ENCODE measurements at places on chromosomes 6 and 20.

DNA sequence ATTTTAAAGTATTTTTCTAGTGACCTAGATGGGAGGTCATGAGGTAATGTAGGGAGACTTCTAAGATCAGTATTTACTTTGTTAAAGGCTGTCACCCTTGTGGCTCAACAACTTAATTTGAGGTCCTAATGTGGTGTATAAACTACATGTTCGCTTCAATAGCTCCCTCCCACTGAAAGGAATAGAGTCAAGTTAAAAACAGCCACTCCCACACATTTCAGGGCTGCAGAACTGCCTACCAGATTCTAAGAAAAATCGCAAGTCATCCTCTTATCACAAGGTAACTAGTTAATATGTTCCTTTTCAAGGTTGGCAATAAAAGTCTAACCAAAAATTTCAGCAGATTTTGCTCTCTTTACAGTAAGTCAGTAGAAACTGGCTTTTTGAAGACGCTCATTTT, 15.1 kb downstream of the GSTA1 start:
- DNase-seq = no peak

GRCh38 chr6:25769983-25770382, 15.4 kb downstream of the SLC17A4 start:
- no peak for DNase-seq

- no peak for DNase-seq
These were observed 79.4 kb downstream of the SNX5 start for GRCh38 chr20:17889226-17889625.

DNA sequence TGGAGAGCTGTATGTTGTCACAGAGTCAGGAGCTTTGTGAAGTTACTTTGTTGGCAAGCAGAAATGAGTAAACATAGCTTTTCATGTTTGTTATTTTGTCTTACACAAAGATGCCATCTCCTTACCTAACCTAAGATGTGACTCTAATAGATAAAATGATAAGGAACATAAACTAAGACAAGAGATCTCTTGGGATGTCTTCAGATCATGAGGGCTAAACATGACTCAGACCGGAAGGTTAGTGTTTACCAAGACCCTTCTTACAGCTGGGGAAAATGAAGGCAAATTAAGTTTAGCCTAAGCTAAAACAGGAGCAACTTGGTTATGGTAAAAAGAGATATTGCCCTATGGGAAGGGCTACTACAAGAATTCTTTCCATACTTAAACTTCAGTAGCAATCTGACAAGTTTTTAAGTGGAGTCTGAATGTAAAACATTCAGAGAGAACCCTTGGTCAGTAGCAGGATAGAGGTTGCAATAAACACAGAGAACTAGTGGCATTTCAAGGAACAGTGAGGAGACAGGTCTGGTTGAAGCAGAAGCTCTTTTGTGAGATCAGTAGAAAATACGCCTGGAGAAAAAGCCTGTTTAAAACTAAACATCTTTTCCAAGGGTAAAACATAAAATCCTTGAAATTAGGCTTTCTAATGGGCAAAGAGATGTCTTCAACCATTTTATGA, 29.9 kb downstream of the SGK1 start:
- no peak for DNase-seq

- DNase-seq = peak; percentile 70
These were observed 100.0 kb downstream of the NOL4L start for GRCh38 chr20:32484958-32485769.

GRCh38 chr6:148500402-148500801, 157.8 kb downstream of the SASH1 start:
- no peak for DNase-seq

DNA sequence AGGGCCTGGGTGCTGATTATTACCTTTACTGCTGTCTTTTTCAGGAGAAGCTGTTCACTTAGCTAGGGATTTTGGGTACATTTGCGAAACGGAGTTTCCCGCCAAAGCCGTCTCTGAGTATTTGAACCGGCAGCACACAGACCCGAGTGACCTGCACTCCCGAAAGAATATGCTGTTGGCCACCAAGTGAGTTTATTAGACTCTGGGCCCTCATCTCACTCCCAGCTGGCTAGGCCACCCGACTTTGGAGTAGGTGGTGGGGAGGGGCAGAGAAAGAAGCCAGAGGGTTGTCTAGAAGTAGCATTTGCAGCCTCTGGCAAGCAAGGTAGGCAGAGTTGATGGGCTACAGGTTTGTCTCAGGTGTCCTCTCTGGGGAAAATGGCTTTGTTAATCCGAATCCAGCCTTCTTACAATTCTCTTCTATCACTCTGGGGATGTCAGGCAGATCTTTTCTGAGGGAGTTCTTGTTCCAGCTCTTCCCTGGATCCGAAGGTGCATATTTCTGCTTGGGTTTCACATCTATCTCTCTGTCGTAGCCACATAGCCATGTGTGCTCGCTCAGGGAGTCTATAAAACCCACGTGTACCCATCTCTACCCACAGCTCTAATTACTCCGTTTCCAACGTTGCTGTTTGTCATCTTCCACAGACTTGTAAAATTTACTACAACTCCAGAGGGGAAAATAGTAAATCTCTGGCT, 21.6 kb downstream of the TFAP2B start:
- no peak for DNase-seq

DNA sequence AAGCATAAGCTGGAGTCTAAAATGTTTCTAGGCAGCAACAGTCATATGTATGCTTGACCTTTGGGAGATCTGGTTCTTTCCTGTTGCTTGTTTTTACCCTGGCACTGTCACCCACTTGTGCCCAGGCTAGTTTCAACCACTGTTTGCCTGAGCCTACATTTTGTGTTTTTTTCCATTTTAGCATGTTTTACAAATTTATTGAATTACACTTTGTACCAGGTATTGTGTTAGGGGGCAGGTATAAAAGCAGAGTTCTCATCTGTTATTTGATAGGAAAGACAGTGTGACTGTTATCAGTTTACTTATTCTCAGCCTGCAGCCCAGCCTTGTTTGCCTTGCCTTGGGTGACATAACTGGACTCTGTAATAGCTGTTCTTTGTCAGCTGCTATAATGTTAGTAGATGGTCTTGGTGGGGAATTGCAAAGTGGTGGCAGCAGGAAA, 147.0 kb downstream of the CDKAL1 start:
- no peak for DNase-seq

GRCh38 chr6:106517706-106518105, 111.6 kb downstream of the RTN4IP1 start:
- DNase-seq = no peak

- no peak for DNase-seq
These were observed 197.5 kb upstream of the COL21A1 start for GRCh38 chr6:56444855-56445254.

- no peak for DNase-seq
These were observed 129.5 kb upstream of the SUPT3H start for GRCh38 chr6:45507186-45507585.

GRCh38 chr6:161061576-161061975, 70.0 kb downstream of the MAP3K4 start:
- no peak for DNase-seq

GRCh38 chr6:112660626-112661025, 313.5 kb downstream of the RFPL4B start:
- no peak for DNase-seq
